ENCODE measurements at places on chromosomes 5 and 9.

DNA sequence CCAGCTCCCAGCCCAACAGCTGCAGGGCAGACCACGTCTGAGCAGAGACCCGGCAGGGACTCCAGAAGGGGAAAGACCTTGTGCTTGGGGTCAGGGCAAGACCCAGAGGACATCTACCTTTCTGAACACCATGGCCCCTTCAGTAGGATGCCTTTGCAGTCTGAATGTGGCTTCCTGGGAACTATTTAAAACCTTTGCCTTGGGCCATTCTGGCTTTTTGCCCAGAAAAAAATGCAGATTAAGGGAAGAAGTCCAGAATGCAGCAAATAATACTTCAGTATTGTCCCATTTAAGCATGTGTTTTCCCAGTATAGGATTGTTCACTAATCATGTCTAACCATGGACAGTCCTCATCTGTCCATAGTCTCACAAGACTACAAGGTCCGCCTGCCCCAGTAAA, 67.5 kb upstream of the ERCC6L2 start:
- no peak for DNase-seq

DNA sequence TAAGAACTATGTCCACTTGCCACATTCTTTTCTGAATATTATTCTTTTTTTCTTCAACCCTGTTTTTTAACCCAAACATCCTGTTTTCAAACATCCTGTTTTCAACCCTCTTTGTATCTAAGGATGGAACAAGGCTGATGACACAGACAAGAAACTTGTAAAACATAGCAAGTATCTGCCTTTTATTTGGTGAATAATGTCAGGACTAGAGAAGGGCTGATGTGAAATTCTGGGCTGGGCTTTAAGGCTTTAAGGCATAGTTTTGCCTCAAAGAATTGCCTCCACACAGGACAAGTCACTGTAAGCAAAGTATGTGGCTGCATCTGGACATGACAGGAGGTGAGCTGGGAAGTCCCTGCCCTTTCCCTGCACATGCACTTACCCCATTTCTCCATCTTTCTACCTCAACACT, 42.5 kb upstream of the RIC1 start:
- no peak for DNase-seq

- DNase-seq: no peak
Measured at GRCh38 chr5:131786900-131787692, 9.7 kb downstream of the FNIP1 start.

DNA sequence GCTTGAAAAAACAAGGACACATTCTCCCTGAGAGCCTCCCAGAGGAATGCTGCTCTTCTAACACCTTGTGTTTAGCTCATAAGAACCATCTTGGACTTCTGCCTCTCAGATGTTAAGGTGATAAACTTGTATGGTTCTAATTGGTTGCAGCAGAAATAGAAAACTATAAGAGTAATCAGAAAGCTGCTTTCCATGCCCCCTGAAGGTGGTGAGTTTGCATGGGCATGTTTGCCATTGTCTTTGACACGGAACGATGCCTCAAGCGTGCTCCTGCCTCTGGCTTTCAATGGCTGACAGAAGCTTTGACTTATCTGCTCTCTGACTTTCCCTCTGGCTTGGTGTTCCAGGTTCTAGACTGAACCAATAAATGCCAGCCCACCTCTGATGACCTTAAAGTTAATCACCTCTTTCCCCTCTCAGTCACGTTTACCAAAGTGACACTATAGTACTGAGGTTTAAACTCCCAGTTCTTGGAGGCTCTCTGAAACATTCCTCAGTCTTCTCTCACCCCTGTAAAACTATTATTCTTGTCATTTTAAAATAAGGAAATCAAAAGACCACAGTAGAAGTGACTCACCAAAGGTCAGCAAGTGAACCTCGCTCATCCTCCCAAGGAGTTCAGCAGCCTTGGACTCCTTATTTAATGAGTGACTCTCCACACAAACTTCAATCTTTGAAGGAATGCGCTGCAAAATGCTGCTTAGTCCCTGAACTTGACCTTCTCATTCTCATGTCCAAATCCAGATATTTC, 103.6 kb downstream of the PIK3R1 start:
- no peak for DNase-seq

- no peak for DNase-seq
Measured at GRCh38 chr9:27308691-27309390, 11.9 kb upstream of the EQTN start.

DNA sequence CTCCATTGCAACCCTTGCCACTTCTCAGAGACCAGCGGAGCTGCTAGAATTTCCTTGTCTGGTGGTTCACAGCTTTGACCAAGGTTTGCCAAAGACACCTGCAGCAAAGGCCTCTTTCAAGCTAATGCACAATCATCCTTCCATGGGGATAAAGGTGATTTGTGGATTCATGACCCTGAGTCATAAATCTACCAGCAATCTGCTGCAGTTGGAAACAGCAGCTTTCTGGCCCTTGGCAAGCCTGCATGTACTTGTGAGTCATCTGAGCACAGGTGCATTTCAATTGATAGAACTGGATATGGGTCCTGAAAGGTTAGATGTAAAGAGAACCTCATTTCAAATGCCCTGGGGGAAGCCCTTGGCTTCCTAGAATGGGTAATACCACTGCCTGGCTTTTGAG, 21.6 kb upstream of the TCF7 start:
- DNase-seq: no peak

DNA sequence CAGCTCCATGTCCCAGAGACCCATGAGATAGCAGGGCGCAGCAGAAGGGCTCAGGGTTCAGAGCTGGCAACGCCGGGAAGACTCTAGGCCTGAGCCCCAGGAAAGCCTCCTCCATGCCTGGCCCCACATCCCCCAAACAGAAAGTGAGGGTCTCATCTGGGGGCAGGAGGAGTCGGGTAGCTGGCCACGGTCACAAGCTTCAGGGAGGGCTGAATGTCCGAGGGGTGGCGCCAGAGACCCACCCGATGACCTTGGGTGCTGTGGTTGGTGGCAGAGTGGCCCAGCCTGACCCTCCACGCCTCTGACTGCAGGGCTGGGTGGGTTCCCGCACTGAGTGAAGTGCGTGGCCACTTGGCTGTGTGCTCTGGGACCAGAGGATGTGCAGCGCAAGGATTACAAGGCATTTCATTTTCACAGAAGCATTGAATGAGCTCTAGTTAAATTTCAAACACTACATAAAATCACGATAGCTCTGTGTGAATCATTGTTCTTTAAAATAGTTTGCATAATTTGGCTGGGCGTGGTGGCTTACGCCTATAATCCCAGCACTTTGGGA, 3.0 kb downstream of the C8G start:
- DNase-seq: no peak

- no peak for DNase-seq
Measured at GRCh38 chr5:94249430-94249829, 369.0 kb downstream of the KIAA0825 start.

DNA sequence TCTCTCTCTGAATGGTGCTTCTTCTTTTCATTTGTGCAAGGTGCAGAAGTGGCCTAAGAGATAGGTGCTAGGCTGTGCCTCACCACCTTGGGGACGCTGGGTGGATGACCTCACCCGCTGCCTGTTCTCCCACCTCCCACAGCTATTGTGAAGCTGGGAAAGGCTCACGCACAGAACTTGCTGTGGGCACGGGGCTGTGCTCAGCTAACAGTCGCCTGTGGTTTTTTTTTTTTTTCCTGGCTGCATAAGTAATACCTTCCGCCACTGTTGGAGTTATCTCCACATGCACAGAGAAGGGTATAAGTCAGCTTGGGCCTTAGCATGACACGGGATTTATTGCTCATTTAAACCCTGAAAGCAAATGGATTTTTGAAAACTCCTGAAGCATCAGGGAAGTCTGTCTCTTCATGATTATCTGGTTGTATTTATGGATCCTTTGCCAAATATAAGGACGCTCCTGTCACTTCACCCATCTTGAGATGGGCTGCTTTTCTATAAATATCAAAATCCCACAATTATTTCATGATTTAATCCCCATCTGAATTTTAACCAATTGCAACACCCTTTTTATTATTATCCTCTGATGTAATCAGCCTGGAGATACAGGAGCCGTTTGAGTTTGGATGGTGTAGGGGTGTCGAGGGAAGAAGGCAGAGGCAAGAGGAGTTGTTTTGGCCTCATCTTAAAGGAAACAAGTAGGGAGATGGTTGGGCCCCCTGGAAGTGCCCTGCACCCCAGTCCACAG, 9.0 kb downstream of the DBH start:
- no peak for DNase-seq

All from NCI-H187 (cell line).